Right lung (tissue), 10 donors: ENCODE measurements at places on chromosomes 5 and 9.

GRCh38 chr5:176700239-176700847, 53.1 kb downstream of the TSPAN17 start:
- DNase-seq: no peak

- DNase-seq: no peak
These were observed 170.1 kb downstream of the SEMA5A start for GRCh38 chr5:9375756-9376155.

GRCh38 chr9:23825700-23826099, 340 bp downstream of the ELAVL2 start:
- DNase-seq: no peak

DNA sequence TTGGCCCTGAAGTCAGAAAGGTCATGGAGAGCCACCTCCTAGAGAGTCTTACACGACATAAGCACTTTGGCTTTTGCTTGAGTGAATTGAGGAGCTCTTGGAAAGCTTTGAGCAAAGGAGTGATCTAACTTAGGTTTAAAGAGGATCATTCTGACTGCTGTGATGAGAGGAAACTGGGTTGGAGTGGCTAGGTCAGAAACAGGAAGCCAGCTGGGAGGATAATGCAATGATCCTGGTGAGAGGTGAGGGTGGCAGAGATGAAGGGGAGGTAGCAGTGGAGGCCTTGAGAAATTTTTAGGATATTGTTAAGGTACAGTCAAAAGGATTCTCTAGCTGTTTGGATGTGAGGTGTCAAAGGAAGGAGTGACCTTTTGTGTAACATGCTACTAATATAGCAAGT, 32.2 kb upstream of the ROPN1L start:
- DNase-seq: no peak

- DNase-seq: no peak
These were observed 20.3 kb downstream of the POU5F2 start for GRCh38 chr5:93721071-93721470.

DNA sequence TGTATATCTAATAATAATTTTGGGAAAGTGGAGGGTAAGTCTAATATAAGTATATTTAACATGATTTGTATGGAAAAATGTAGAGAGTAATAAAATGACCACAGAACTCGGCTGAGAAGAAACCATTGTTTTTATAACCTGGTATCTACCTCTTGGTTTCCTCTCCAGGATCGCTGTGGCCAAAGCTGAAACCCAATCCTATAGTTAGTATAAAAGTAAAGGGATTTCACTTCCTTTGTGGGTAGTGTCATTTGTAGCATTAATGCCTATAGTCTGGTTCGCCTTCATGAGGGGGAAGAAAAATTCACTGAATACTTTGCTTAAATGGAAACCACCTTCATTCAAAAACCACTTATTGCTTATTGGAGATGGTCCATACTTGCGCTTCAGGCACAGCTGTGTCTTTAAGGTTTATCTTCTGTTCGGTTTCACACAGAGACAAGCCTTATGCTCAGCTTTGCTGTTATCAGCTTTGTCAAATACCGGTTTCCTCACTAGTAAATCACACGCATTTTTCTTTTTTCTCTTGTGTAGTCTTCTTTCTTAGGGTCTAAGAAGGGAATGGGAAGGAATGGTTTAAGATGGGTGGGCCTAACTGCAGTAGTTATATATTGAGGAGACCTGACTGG, 12.1 kb downstream of the PIK3R1 start:
- DNase-seq: no peak

DNA sequence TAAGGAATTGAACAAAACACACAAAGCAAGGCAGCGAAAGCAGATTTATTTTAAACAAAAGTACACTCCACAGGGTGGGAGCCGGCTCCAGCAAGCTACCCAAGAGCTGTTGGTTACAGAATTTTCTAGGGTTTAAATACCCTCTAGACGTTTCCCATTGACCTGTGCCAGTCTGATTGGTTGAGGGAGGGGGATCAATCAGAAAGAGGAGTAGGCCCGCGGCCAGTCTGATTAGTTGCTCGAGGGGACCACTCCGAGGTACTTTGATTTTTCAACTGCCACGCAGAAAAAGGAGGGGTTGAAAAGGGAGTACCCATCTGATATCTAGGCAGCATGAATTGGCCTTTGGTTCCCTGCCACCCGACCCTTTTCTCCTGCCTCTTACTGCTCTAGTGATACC, 998 bp downstream of the SRP19 start:
- DNase-seq: no peak

GRCh38 chr5:157468293-157468965, 8.4 kb downstream of the NIPAL4 start:
- DNase-seq: no peak

DNA sequence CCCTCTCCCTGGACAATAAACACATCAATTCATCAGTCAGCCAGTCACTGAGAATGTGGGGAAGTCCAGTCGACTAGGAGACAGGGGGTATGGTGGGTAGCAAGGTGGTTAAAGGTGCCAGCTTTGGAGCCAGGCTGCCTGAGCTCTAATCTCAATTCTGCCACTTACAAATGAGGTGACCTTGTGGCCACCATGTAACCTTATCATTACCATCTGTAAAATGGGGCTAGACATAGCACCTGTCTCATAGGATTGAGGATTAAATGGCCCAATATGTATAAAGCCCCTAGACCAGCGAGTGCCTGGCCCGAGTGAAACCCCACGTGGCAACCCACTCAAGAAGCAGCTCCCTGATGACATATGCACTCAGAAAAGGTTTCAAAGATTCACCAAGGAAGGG, 73.3 kb upstream of the TBC1D2 start:
- no peak for DNase-seq

- peak; percentile 76 for DNase-seq
These were observed 1.0 kb downstream of the NREP start for GRCh38 chr5:111755942-111756381.

GRCh38 chr5:2029206-2029605, 146.5 kb upstream of the IRX4 start:
- no peak for DNase-seq

GRCh38 chr9:83649080-83649479, 26.1 kb downstream of the IDNK start:
- DNase-seq: no peak

GRCh38 chr5:38866362-38867031, 20.7 kb downstream of the OSMR start:
- no peak for DNase-seq

DNA sequence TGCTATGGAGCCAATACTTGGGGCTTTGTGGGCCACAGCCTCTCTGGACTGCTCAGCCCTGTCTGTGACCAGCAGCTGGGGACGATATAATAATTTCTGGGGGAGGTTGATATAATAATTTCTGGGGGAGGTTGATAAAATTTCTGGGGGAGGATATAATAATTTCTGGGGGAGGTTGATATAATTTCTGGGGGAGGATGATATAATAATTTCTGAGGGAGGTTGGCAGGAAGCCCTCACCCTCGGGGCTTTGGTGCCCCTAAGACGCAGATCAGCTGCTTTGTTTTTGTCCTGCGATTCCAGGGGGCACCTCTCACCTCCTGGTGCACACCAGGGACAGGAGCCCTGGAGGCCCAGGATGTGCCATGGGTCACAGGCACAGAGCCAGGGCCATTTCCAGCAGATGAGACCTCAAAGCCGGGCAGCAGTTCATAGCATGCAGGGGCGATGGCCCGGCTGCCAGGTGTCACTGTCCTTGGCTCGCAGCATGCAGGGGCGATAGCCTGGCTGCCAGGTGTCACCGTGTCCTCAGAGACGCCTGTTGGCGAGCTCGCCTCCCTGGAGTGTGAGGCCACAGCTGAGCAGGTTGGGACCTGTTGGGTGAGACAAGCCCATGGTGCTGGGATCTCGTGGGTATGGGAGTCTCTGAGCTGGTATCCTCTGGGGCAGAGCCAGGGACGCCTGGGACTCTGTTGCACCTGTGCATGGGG, 3.8 kb upstream of the TOR4A start:
- DNase-seq: no peak

GRCh38 chr9:126240835-126241234, 85.8 kb upstream of the MVB12B start:
- no peak for DNase-seq

DNA sequence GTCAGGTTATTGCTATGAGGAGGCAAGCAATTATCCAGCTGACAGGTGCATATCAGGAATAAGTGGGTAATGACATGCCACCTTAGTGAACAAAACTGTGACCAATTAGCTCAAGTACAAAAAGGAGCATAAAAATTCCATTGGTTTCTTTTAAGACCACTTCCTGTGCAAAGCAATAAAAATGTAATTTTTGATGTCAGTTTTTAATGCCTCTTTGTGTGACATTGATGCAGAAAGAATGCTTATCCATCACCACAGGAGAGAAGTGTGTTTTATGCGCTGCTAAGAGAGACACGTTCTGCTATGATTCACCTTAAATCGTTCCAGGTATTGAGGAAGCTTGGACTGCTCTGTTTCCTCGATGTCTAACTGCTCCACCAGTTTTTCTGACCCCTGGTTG, 96.7 kb downstream of the MRPS27 start:
- DNase-seq: no peak

- DNase-seq: no peak
These were observed 59.7 kb downstream of the FGF18 start for GRCh38 chr5:171478946-171479775.

DNA sequence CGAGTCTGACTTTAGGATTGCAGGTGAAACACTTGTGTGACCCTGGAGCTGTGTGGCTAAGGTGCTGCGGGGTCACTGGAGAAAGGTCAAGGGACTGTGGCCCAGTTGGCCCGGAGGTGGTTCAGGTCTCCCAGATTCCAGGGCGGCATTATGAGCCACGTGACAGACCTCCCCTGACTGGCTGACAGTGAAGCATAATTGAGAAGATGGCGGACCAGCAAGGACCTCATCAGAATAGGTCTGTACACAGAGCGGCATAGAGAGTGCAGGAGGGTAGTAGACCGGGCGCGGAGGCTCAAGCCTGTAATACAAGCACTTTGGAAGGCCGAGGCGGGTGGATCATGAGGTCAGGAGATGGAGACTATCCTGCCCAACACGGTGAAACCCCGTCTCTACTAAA, 815 bp upstream of the ODF2 start:
- no peak for DNase-seq

DNA sequence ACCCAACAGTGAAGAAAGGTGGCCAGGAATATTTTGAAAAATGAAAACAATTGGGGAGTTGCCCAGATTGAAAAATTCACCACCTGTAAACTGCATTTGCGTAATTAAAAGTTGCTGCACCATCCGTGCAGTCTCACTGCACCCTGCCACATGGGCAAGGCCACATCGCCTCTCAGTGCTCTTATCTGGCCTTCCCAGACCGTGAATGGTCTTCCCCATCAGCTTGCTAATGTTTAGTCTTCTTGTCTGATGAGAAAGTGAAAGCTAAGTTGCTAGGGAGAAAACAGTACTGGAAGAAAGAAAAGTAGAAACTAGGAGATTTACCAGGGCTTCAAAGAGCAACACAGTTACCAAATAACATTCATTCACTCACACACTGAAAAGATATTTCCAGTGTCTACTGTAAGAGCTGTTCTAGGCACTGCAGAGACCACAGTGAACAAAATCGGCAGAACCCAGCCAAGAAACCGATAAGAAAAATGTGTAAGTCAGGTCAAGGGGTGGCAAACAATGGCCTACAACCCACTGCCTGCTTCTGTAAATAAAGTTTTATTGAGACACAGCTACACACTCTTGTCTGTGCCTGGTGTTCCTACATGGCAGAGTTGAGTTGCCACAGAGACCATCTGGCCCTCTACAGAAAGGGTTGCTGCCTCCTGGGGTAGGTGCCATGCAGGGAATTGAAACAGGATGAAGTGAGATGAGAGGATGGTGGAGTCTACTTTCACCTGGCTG, 51.2 kb upstream of the CTSL start:
- no peak for DNase-seq

- no peak for DNase-seq
These were observed 229.0 kb downstream of the ACTL7B start for GRCh38 chr9:108626743-108627142.

GRCh38 chr9:127021664-127022363, 100.6 kb downstream of the ANGPTL2 start:
- DNase-seq: peak; percentile 90

GRCh38 chr9:98660541-98660940, 48.2 kb downstream of the GABBR2 start:
- no peak for DNase-seq
